Activated CD4-positive, alpha-beta memory T cell treated with anti-CD3 and anti-CD28 coated beads for 36 hours (primary cell): ENCODE measurements at places on chromosomes 4 and X.
A peak's percentile ranks its signal among the peaks of the same experiment; 100 is the strongest.

DNA sequence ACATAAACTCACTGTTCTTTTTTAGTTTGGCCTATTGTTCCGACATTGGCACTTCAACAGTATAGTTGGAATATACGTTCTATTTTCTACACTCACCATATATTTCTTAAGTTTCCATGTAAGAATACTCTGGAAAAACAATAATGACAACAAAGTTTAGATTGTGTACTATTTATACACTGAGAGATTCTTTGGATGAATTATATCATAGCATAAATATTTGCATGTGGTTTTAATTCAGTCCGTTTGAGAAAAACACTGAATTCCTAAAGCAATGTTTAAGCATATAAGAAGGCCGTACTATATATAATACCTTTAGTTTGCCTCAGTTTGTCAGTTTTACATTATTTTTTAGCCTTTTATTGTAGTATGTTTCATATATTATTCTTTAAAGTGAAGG lies 82.4 kb downstream of the RAP1GDS1 start:
- DNase-seq: no peak

GRCh38 chr4:138448169-138448568 lies 206.0 kb upstream of the SLC7A11 start:
- DNase-seq: no peak

- DNase-seq: no peak
Observed at GRCh38 chr4:123631786-123632692, 235.4 kb downstream of the SPRY1 start.

- no peak for DNase-seq
Observed at GRCh38 chr4:30535255-30535654, 184.9 kb upstream of the PCDH7 start.

DNA sequence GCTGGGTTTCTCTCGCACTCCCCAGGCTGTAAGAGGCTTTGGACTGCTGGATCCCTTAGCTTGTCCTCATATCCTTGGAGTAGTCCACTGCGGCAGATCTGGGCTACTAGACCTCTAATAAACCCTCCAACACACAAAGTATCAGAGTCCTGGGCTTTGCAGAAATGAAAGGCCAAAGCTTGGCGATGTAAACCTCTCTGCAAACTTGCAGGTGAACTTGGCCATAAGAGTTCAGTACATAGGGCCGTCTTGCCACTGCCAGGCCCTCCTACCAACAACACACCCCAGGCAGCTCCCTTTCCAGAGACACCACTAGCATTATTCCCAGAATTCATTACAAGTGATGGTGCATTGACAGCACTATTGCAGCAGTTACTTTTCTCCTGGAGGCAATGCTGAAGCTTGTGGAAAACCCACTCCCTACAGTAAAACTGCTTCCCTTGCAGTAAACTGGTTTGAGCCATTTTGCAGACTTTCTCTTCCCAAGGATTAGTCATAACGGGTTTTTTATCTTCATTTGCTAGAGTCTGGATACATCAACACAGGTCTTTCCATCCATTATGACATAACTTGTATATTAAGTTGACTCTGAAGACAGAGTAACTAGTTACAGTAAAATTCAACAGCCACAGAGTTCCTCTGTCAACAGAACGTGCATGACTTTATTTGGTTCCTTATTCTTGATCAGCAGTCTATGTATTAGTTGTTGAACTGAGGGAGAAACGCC lies 2.4 kb downstream of the ANKRD50 start:
- no peak for DNase-seq

GRCh38 chr4:102843938-102844337 lies 16.6 kb upstream of the UBE2D3 start:
- DNase-seq: no peak

- DNase-seq: peak; percentile 8
Observed at GRCh38 chr4:2836391-2836859, 7.2 kb upstream of the ADD1 start.

GRCh38 chr4:125991398-125991797 lies 676.6 kb downstream of the FAT4 start:
- DNase-seq: no peak

DNA sequence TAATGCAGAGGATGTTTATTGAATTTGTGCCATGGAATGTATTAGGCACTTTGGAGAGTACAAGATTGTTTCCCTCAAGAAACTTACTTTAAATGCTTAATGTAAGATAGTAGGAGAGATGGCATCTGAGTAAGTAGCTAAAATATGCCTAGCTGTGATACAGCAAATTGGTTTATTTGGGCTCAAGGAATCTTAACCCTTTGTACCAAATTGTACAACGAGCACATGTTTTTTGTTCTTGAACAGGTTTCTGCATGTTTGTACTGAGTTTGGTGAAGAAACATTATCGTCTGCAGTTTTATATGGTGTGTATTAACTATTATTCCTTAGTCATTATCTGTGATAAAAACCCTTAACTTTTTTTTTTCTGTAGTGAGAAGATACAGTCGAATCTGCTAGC lies 48.6 kb downstream of the CDS1 start:
- DNase-seq: no peak

DNA sequence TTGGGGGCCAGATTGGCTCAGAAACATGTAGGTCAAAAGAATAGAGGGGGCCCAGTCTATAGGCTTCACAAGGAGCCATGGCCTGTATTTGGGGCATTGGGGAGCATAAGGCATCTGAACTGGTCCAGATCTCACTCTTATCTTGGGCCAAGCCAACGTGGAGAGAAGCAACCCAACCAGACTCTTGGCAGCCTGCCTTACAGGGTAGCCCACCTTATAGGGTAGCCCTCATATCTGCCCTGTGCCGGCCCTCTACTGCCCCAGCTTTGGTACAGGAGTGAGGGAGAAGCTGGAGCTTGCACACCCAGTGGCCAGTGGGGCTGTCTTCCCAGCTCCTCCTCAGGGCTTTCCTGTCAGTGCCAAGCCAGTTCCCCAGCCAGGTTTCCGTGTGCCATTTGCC lies 142.2 kb downstream of the AMMECR1 start:
- DNase-seq: no peak

DNA sequence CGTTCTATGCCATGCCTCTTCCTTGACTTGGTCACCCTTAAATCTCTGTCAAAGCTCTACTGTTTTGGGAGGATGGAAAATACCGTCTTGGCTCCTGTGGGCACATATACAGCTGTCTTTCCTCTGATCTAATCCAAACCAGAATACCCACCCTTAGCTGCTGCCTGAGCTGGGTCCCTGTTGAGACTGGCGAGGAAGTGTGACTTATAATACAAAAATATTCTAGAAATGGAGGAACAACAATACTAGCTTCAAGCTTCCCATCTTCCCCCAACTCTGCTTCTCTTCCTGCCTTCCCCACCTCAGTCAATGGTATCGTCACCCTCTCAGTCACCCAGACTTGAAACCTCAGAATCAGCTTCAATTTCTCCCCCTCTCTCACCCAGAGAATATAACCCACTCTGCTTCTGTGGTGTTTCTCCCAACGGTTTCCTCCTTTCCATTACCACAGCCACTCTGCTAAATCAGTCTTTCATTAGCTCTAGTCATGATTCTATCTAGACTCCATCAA lies 599 bp upstream of the IL2RG start:
- peak; percentile 34 for DNase-seq

DNA sequence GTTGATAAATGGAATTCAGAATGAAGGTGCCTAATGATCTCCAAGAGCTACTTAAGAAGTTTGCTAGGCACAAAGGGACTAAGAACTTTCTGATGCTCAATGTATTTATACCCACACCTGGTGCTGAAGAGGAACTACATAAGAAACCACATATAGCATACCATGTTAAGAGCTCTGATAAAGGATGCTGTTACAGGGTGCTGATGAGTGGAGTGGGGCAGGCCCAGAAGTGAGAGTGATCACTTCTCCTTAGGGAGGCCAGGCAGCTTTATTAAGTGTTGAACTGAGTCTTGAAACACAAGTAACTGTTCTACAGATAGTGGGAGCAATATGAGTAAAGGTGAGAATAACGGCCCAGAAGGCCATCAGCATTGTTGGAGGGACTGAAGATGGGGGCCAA lies 68.3 kb upstream of the CHRDL1 start:
- DNase-seq: no peak

DNA sequence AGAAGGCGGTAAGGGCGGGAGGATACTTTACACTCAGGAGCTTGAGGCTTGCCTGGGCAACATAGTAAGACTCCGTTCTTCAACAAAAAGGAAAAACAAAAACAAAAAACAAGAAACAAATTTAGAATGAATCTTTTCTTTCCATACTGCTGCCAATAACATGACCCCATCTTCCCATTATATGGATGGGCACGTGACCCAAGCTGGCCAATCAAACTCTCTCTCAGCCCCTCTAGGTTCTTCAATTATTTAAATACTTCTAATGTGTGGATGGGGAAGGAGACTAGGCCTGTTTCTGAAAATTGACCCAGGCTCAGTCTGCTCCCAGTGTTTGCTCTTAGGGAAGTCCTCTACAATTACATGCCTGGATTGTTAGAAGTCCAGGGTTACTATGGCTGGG lies 22.2 kb upstream of the ATP6AP2 start:
- no peak for DNase-seq

- DNase-seq: no peak
Observed at GRCh38 chr4:1488357-1488756, 82.1 kb upstream of the NKX1-1 start.

GRCh38 chr4:55082756-55083155 lies 42.6 kb downstream of the KDR start:
- no peak for DNase-seq

GRCh38 chrX:48937054-48937907 lies 18.5 kb upstream of the PIM2 start:
- DNase-seq: peak; percentile 95

DNA sequence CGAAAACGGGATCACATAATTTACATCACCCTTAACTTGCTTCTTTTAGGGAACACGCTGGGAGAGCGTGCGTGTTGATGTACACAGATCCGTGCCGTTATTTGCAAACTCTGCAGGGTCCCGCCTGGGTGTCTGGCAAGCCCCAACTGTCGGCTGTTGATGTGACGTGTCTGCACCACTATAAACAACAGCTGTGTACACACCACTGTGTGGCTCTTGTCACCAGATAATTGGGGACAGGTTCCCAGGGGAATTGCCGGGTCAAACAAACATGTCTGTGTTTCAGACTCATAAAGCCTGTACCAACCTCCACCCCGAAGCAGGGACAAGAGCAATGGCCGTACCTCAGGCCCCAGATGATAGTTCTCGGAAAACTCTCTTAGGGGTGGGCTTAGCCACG lies 105.0 kb upstream of the AFAP1 start:
- DNase-seq: no peak

DNA sequence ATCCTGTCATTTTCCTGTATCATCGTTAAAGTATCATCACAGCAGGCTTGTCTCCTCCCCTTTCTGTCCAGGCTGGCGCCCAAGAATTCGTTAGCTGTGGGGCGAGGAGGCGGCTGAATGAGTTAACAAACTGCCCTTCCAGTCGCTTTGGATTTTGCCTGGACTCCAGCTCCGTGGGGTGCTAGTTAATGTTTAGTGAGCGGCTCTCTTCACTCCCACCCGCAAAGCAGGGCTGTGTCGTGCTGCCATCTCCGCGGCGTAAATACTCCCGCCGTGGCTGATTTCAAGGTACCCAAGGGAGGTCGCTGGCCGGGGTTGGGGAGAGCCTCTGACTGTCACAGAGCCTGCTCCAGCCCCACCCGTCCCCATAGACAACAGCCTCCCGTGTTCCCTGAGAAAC lies 44.9 kb upstream of the SPRY1 start:
- DNase-seq: no peak

DNA sequence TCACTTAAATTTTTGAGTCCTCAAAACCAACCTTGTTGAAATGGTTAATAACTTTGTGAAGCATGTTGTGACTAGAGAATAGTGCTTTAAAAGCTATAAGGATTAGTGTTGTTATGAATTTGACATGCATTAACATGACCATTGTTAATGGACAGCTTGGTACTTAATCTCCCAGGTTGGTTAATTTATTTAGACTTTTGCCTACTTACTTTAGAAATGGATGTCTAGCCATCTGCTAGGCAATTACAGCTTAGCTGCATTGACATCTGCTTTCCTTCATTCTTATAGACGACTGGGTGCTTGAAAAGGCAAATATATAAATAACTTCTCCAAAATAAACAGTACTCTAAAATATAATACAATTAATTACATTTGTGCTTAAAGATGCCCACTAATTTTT lies 368.0 kb downstream of the CCSER1 start:
- no peak for DNase-seq

- no peak for DNase-seq
Observed at GRCh38 chr4:187603093-187604025, 392.2 kb upstream of the ZFP42 start.

DNA sequence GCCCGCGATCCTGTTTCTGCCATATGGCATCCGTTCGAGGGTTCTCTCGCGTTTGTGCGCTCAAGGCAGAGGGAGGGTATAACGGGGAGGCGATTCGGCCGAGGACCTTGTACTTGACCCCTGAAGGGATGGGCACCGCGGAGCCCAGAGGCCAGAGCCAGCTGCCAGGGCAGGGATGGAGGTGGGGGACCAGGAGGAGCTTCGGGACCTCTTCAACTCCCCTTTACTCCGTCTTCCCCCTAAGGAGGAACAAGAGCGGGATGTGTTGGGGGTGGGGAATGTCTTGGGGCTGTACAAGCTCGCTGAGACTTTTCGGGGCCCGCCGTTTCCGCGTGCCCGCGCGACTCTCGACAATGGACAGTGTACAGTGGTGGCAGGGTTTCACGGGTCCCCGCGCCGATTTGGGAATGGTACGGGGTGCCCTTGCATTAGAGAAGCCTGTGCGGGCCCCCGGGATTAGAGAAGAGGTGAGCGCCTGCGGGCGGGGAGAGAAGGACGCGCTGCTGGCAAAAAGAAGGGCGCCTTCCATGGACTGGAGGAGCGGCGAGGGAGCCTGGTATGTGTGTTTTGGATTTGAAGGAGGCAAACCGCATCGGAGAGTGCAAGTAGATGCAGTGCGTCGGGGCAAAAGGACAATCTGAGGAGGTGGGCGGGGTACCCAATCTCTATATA lies 760 bp downstream of the UGT8 start:
- DNase-seq: no peak

DNA sequence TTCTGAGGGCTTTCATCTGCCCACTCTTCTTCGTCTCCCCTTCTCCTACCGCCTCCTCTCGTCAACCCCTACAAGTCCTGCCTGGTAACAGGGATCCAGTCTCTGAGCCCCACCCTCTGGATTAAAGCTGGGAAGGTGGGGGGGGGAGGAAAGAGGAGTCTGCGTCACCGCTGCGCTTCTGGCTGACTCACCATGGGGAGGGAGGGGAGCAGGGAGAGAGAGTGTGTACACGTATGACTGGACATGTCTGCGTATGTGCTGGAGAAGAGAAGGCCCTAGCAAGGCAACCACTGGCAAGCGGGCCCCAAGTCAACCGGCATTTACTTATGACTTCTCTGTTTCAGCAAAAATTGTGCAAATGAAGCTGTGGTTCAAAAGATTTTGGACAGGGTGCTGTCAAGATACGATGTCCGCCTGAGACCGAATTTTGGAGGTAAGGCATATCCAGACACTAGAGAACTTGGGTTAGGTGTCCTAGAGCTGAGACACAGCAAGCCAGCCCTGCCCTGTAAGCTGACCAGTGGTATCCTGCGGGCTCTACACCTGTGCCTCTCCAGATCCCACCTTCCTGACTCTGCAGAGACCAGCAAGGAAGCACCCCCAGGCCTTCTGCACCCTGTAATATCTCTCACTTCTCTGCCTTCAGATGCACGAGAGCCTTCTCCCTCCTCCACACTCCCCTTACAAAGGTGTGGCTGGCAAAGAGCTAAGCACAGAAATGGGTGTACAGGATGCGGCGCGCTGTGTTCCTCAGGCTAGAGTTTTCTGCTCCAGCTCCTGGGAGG lies 2.5 kb downstream of the GABRQ start:
- no peak for DNase-seq
